Right renal pelvis (tissue), 4 donors: ENCODE measurements at places on chromosomes 13 and 19.

- DNase-seq: no peak
Observed at GRCh38 chr13:66849706-66850105, 380.4 kb downstream of the PCDH9 start.

DNA sequence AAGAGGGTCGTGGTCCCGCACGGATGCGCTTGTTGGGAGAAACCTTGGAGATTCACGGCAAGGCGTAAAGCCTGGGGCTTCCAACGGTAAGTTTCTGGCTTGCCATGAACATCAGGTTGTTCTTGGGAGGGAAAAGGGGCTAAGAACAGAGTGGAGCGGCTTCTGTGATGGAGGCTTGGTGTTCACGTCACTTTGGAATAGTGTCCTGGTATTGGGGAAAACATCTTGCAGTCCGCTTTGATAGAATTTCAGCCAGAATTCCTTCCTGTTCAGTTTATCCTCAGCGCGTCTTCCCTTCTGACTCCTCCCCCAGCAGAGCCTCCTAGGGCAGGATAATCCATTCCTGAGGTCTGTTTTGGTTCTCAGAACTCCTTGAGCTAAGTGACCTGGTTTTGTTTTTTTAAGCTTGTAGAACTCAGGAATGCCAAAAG, 2.0 kb downstream of the KCTD15 start:
- DNase-seq: no peak

- DNase-seq: no peak
Observed at GRCh38 chr19:14511229-14511593, 7.0 kb downstream of the DNAJB1 start.

DNA sequence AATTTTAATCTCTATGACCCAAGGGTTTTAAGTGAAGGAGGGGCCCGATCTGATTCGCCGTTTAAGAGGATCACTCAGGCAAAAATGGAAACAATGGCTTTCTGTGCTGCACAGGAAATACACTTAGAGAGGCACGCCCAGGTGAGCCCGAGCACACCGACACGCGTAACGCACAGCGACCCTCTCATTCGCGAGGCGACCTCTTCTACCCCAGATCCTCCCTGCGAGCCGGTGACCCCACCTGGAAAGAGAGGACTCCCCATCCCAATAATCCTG, 216 bp downstream of the SH2D3A start:
- DNase-seq: no peak

DNA sequence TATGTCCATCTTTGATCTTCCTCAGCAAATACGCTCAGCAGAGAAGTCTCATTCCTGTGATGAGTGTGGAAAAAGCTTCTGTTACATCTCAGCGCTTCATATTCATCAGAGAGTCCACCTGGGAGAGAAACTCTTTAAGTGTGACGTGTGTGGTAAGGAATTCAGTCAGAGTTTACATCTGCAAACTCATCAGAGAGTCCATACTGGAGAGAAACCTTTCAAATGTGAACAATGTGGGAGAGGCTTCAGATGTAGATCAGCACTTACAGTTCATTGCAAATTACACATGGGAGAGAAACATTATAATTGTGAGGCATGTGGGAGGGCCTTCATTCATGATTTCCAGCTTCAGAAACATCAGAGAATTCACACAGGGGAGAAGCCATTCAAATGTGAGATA, 5.7 kb upstream of the ZNF284 start:
- DNase-seq: no peak
